CD4-positive, alpha-beta T cell treated with Interleukin-4 for 1 hour (primary cell): ENCODE measurements at places on chromosomes 6 and 20.

- DNase-seq, result no peak
Measured at GRCh38 chr20:33411242-33411641, 9.9 kb upstream of the CDK5RAP1 start.

GRCh38 chr6:139904158-139904533, 529.7 kb upstream of the CITED2 start:
- DNase-seq, result no peak

DNA sequence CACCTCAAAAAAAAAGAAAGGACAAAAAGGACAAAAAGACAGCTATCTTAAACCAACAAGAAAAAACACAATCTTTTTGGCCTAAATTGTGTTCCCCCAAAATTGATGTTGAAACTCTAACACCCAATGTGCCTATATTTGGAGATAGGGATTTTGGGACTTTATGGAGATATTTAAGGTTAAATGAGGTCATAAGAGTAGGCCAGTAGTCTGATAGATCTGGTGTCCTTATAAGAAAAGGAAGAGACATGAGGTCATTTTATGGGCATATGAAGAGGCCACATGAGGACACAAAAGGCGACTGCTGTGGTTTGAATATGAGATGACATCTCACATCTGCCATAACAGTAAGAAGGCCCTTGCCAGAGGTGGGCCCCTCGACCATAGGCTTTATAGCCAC, 49.5 kb downstream of the TRIM38 start:
- DNase-seq, result no peak

DNA sequence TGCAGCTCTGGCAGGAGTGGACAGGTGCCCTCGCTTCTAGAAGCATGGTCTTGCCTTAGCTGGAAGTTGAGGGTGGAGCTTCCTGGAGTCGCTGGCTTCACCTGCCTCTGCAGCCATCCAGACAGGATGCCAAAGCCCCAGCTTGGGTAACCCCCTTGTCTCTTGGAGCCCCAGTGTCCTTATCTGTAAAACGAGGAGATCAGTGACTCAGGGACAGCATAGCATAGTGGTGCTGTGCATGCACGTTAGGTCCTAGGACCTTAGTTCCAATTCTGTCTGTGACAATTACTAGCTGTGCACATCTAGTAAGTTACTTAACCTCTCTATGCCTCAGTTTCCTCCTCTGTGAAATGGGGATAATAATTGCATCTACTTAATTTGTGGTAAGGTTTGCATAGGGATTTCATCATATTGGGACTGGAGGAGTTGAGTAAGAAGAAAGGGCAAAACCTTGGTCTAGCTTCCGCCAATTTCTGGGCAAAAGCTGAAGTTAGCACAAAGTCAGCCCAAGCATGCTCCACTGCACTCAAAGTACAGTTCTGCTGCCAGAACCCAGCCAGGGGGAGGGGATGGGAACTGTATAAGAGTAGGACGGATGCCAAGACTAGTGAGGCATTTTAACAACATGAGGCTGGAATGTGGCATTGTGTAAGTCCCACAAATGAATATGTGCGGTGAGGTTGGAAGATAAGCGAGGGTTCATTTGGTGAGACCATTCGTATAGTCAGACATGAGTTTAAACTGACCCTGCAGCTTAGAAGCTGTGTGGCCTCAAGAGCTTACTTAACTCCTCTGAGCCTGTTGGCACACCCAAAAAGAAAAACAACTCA, 24.5 kb downstream of the TOX2 start:
- peak; percentile 20 for DNase-seq

DNA sequence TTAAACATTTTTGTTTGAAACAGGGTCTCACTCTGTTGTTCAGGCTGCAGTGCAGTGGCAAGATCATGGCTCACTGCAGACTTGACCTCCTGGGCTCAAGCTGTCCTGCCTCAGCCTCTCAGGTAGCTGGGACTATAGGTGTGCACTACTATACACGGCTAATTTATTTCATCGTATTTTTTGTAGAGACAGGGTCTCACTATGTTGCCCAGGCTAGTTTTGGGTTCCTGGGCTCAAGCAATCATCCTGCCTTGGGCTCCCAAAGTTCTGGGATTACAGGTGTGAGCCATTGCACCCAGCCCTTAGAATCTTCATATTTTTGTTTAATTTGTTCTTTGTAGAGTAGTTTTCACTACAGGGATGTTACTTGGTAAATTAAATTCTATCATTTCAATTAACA, 67.1 kb downstream of the SGK1 start:
- DNase-seq, result no peak

- DNase-seq, result no peak
Measured at GRCh38 chr20:43361526-43361925, 96.2 kb upstream of the SRSF6 start.

DNA sequence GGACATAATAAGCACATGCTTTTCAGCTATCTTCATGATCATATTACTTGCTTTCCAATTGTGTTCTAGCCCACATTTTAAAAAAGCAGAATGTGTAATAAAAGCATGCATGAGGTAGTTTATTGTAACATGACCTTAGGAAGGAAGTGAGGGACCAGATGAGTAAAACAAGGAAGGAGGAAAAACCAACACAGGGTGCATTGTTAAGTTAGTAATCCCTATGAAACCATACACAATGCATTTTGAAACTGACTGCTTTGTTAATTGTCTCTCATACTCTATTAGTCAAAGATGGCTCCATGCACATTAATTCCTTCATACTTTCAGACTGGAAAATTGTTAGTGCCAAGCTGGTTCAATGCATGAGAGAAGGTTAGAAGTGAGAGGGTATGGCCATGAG, 37.7 kb upstream of the CENPW start:
- DNase-seq, result no peak

GRCh38 chr6:170122651-170123050, 168.2 kb downstream of the DLL1 start:
- no peak for DNase-seq

- no peak for DNase-seq
Measured at GRCh38 chr6:31058128-31058894, 48.0 kb downstream of the MUC22 start.

- DNase-seq, result no peak
Measured at GRCh38 chr6:109239160-109239559, 143.1 kb downstream of the CD164 start.

GRCh38 chr6:118859517-118860064, 34.4 kb upstream of the ASF1A start:
- DNase-seq, result no peak

DNA sequence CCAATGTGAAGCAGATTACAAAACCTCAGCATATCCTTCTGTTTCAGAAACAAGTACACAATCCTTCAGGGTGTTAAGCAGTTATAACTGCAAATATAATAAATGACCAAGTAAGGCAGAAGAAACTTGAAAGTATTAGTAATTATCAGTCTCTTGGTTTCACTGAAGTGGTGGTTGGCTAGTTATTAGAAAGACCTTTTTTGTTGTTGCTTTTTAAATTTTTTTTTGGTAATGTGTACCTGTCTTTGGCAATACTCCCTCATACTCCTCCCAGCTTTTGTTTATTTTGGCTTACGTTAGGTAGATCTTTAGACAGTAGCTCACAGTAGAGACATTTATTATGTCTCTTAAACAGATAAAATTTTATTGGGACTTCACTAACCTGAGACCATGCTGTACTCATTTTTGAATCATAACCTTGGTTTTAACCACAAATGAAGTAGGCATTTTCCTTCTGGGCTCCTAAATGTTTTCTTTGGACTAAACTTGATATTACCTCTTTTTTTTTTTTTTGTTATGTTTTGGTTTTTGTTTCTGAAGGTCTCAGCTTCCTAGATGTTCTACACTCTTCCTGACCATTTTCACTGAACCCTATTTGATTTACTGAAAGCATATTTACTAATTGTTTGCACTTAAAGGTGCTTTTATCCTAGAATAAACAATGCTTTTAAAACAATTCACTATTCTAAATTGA, 6.4 kb downstream of the CD2AP start:
- no peak for DNase-seq

- no peak for DNase-seq
Measured at GRCh38 chr20:59809630-59810448, 123.6 kb downstream of the SYCP2 start.

- no peak for DNase-seq
Measured at GRCh38 chr20:58424218-58424969, 35.4 kb downstream of the VAPB start.

GRCh38 chr20:32583581-32584070, 1.5 kb downstream of the NOL4L start:
- DNase-seq, result no peak

GRCh38 chr6:132021552-132022375, 70.6 kb upstream of the CCN2 start:
- no peak for DNase-seq

- no peak for DNase-seq
Measured at GRCh38 chr6:89509777-89510281, 76.9 kb downstream of the ANKRD6 start.

DNA sequence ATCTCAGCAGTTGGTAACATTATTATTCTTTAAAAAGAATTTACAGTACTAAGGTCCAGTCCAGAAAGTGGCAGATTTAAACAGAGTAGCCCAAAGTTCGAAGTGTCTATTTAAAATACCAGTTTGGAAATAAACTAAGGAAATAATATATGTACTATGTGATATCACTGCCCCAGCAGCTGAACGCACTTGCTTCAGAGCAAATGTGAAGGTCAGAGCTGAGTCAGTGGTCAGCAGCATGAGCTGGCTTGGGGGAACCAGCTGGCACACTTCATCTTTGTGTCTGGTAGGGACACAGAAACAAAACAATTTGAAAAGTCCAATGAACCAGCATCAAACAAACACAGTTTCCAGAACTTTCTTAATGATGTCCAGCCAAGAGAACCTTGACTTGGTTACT, 15.4 kb downstream of the TMEM14B start:
- DNase-seq, result no peak

DNA sequence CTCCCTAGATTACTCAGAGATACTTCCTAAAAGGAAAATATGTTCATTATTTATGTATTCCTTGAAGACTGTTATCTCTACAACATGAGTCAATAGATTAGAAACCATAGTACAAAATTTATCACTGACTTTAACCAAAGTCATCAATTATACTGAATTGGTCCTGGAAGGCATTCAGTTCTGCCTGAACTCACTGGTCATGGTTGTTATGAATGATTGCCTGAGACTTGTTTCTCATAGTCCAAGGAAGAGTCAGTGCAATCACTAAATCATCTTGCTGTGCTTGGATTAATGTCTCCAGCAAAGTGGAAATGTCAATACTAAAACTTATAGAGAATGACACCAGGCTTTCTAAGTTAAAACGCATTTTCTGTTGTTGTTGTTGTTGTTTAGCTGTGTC, 878.6 kb upstream of the MANEA start:
- no peak for DNase-seq

GRCh38 chr6:75217193-75217592, 11.3 kb upstream of the COL12A1 start:
- no peak for DNase-seq

- no peak for DNase-seq
Measured at GRCh38 chr6:116847227-116847626, 18.3 kb upstream of the GPRC6A start.

GRCh38 chr20:58665606-58666005, 14.5 kb downstream of the STX16 start:
- DNase-seq, result no peak

- no peak for DNase-seq
Measured at GRCh38 chr6:12356983-12357972, 67.1 kb downstream of the EDN1 start.

GRCh38 chr6:42295181-42295580, 77.5 kb upstream of the MRPS10 start:
- DNase-seq, result no peak

DNA sequence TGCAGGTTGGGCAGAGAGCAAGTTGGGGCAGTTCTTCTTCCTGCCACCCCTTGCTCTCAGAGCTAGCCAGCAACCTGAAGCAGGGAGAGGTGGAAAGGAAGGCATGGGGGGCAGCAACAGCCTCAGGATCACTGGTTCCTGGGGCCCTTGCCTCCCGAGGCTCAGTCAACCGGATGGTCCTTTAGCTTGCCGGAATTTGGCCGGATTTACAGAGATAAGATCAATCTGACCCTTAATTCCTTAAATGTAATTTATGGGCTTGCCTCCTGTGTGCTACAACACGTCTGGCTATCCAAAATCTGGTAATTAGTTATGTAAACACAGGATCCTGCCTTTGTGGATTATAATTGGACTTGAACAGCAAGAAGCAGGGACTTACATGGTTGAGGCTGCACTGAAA, 19.5 kb upstream of the TCP11 start:
- no peak for DNase-seq

GRCh38 chr6:46269447-46270229, 98.9 kb upstream of the ENPP5 start:
- DNase-seq, result no peak

DNA sequence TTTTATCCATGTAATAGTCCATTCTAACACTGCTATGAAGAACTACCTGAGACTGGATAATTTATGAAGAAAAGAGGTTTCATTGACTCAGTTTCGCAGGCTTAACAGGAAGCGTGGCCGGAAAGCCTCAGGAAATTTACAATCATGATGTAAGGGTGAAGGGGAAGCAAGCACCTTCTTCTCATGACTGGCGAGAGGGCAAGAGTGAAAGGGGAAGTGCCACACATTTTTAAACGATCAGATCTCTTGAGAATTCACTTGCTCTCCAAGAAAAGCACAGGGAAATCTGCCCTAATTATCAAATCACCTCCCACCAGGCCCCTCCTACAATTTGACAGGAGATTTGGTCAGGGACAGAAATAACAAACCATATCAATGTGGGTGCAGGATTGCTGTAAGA, 859.7 kb downstream of the EPHA7 start:
- no peak for DNase-seq

DNA sequence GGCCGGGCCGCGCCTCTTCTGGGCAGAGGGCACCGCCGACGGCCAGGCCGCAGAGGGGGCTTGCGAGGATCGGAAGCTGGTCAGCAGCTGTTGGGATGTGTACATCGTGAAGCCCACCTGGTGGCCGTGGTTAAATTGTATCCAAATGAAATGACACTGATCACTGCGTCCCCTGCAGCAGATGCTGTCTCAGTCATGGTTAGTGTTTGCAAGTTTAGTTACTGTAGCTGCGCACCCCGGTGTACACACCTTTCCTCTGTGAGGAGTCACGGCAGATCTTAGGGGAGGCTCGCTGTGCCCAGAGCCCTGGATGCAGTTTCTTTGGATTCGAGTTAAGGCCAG, 653 bp downstream of the NAA20 start:
- DNase-seq, result no peak

- no peak for DNase-seq
Measured at GRCh38 chr6:7730784-7731227, 4.9 kb downstream of the BMP6 start.

DNA sequence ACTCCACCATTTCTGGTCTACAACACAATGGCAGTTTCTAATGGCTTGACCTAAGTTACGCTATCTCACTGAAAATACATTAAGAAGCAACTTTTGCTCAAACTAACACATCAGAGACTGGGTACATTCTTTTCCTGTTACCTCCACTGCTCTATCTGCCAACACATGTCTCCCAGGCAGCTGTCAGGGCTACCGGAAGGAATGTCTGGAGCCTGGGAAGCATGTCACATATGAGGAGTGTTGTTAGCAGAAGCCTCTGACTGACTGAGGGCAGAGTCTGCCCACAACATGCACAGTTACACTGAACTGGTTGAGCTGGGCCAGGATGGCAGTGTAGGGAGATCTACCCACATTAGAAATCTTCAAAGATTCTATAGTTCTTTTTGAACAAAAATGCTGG, 264.5 kb downstream of the KIF16B start:
- no peak for DNase-seq
